ENCODE measurements at places on chromosomes 12 and 14. TPM values are rescaled to one million over a fixed set of nuclear protein-coding genes. Genes with fewer than 3 reads are reported as not detected.
A peak's percentile ranks its signal among the peaks of the same experiment; 100 is the strongest.

DNA sequence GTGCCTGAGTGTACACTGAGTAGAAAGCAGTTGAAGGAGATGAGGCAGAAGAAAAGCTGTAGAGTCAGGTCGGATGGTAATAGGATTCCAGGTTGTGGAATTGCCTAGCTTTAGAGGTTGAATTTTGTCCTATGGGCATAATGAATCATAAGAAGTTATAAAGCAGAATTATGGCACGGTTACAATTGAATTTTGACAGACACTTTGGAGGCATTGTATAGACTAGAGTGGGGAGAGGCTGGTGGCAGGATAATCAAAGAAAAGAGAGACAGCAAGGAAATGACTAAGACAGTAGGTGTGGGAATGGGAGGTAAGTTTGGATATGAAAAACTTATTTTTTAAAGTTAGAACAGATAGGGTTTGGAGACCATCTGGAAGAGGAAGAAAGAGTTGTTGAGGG is 102.6 kb downstream of the NTN4 start:
- H3K36me3 ChIP-seq = no peaks in the 10 kb centered on the region
- H3K27ac ChIP-seq = no peak overlapping the region
- H3K27me3 ChIP-seq = no peaks in the 10 kb centered on the region
- DNase-seq = no peak
- no peak overlapping the region for H3K4me3 ChIP-seq
- H3K4me1 ChIP-seq = no peaks in the 10 kb centered on the region

GRCh38 chr14:43981135-43981768 is 525.8 kb downstream of the FSCB start:
- no peak overlapping the region for H3K27ac ChIP-seq
- H3K27me3 ChIP-seq = no peaks in the 10 kb centered on the region
- no peak overlapping the region for H3K4me3 ChIP-seq
- DNase-seq = no peak
- H3K36me3 ChIP-seq = no peaks in the 10 kb centered on the region

DNA sequence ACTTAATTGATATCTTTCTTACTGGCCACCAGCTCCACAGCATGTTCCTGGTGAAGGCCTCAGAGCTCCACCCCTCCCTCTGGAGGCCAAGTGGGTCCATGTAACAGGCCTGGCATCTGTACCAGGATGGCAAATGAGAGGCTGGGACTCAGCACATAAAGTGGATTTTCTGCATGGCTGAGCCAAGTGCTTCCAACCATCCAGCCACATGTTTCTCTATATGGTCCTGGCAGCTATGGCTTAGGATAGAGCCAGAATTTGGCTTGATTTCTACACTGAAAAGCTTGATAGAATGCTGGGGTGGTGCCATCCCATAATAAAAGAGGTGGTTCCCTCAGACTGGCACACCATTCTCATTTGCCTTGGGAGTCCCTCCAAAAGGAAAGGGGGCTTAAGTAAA is 94.1 kb downstream of the PAX9 start:
- H3K36me3 ChIP-seq = no peaks in the 10 kb centered on the region
- no peak overlapping the region for H3K4me3 ChIP-seq
- no peaks in the 10 kb centered on the region for H3K4me1 ChIP-seq
- no peak for DNase-seq

GRCh38 chr12:51320311-51320694 is 3.7 kb downstream of the BIN2 start:
- no peak overlapping the region for H3K4me3 ChIP-seq
- no peaks in the 10 kb centered on the region for H3K36me3 ChIP-seq
- peaks cover 9% of the 10 kb centered on the region for H3K4me1 ChIP-seq

DNA sequence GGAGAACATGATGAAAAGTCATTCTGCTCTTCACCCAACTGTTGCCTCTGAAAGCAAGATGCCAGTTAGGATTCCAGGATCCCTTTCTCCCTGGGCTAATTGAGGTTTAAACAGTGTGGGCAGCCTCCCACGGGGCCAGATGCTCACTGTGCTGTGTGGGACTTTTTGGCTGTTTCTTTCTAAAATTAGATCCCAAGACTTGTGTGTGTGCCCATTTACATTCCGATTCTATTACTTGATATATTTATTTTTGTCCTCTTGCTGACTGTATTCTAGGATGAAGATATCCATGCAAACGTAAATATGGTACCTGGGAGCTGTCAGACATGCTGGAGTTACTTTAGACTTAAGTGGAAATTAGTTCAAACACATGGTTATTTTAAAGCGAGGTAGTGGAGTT is 6.2 kb downstream of the IFT43 start:
- DNase-seq = peak; percentile 65
- H3K27ac ChIP-seq = peak overlapping the region; percentile 22
- H3K4me3 ChIP-seq = no peak overlapping the region
- H3K27me3 ChIP-seq = no peaks in the 10 kb centered on the region
- peaks cover 12% of the 10 kb centered on the region for H3K36me3 ChIP-seq

- no peak overlapping the region for H3K27ac ChIP-seq
- no peaks in the 10 kb centered on the region for H3K36me3 ChIP-seq
- DNase-seq = peak; percentile 77
Observed at GRCh38 chr12:88993651-88994050, 358.6 kb downstream of the DUSP6 start.

Gene SLC6A13
- total RNA-seq = not detected

Gene REP15
- 0.54 TPM for total RNA-seq

Data from GM23248 (cell line).